ENCODE measurements at places on chromosomes 11 and 22.

DNA sequence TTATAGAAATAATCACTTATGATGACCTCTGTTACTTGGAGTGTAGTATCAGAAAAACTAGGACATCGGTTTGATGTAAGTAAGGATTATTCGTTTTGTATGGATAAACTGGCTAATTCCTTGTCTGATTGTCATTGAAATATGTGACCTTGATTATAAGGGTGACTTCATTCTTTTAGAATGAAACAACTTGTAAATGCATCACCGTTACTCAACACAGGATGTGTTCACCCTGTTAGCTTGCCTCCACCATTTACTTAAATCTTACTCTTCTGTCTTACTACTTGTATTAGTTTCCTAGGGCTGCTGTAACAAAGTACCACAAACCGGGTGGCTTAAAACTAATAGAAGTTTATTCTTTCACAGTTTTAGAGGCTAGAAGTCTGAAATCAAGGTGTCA is 7.9 kb downstream of the SFI1 start:
- no peak for DNase-seq

DNA sequence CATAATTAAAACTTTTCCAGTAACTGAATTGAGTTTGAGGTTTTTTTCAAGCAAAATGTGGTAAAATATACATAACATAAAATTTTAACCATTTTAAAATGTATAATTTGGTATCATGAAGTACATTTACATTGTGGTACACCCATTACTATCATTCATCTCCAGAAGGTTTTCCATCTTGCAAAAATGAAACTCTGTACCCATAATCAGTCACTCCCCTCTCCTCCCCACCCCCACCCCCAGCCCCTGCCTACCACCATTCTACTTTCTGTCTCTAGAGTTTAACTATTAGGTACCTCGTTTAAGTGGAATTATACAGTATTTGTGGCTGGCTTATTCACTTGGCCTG is 63.7 kb downstream of the MICAL2 start:
- no peak for DNase-seq

- no peak for DNase-seq
These were observed 24.4 kb upstream of the BIRC3 start for GRCh38 chr11:102292933-102293332.

DNA sequence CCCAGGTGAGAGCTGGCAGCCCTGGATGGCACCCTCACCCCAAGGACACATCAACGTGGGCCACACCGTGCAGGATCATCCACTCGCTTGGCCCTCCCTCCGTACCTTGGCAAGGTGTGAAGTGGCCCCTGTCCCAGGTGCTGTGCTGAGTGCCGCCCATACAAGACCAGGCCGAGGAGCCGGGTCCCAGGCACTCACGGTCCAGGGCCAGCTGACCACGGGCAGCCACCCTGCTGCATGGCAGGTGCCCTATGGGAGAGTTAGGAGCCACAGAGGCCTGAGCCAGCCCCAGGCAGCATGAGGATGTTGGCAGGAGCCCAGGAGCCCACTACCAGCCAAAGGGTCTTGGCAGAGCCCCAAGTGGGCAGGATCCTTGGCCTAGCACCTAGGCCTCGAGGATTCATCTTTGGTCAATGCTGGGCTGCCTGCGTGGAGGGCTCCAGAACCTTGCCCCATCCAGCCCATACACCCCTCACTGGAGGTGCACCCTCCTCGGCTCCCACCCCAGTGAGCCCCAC is 19.6 kb downstream of the RTN4R start:
- DNase-seq = no peak

GRCh38 chr11:119664063-119664572 is 64.9 kb downstream of the NECTIN1 start:
- no peak for DNase-seq

- no peak for DNase-seq
These were observed 150.0 kb upstream of the BLID start for GRCh38 chr11:122265981-122266380.
